Activated T-cell treated with anti-CD3 and anti-CD28 coated beads, Interleukin-2, amount 50 U/mL, for 48 hours (primary cell): ENCODE measurements at places on chromosomes 2 and 18.

DNA sequence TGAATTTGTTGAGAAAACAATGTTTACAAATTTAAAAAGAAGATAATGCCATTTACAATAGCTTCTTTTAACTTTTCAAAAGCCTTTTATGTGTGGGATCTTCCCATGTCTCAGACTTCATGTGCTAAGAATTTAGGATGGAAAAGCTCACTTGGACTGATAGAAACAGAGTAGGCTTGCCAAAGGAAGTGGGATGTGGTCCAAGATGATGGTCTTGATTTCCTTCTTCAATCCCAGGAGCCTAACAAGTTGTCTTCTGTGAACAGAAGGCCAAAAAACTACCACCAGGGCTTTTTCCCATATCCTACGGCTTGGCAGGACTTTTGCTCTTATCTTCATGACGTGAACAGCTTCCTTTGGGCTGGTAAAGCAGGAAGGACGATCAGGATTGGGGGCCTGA, 9.5 kb downstream of the CXCR4 start:
- no peak for DNase-seq

DNA sequence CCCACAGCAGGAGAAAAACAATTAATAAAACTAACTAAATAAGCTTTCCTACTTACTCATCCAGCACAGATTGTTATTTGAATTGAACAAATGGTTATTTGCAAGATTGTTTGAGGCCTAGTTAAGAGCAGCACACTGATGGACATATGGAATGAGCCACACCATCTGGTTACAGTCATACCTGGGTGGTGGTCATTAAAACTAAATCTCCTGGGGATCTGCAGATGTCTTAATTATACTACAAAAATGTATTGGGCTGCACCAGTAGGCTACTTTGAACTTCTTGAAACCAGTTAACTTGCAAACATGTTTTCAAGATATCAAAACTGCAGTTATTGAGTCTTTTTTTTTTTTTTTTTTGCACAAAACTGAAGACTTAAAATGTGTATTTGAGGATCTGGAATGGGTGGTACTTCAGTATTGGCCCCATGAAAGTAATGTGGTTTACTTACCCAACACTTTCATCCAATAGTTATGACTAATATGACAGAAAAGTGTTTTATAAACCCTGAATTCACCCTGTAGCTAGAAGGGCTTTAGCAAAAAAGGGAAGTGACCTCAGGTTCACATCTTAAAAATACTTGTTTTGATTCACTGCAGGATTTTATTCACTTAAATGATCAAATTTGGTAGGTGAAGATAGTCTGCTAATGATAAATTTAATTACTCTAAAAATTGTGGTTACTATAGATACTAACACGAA, 10.8 kb downstream of the AGFG1 start:
- DNase-seq = no peak

- no peak for DNase-seq
These were observed 317.6 kb upstream of the KLHL14 start for GRCh38 chr18:33090461-33090860.

DNA sequence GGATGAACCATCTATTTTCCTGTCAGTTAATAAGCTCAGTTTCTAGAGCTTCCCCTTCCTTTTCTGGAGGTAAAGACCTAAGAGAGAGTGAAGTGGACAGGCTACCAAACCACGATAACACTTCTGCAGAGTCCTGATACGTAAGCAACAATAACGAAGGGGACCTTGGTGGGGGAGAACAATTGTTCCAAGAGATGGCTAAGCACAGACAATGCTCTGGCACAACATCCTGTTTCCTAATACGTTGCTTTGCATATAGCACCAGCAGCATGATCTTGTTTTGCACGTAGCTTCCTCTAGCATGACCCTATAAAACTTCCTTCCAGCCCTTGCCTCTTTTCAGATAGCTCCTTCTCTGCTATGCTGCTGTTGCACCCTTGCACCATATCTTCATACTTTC, 247.3 kb downstream of the RAD51AP2 start:
- DNase-seq = no peak

- DNase-seq = no peak
These were observed 52.2 kb downstream of the NGEF start for GRCh38 chr2:232960862-232961261.

GRCh38 chr2:105875241-105875640, 130.5 kb downstream of the NCK2 start:
- peak; percentile 12 for DNase-seq

GRCh38 chr2:173808718-173809117, 156.5 kb downstream of the SP3 start:
- no peak for DNase-seq

DNA sequence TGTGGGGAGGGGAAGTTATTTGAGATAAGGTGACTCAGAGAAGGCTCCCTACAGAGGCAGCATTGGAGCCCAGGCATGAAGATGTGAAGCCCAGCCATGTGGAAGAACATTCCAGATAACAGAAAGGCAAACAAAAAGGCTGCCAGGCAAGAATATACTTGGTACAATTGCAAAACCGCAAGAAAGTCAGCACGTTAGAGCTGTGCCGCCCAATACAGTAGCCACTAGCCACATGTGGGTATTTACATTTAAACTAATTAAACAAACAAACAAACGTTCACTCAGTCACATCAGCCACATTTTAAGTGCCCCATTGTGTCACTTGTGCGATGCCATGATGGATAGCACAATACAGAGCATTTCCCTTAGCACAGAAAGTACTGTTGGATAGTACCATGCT, 179.6 kb downstream of the SATB2 start:
- no peak for DNase-seq

DNA sequence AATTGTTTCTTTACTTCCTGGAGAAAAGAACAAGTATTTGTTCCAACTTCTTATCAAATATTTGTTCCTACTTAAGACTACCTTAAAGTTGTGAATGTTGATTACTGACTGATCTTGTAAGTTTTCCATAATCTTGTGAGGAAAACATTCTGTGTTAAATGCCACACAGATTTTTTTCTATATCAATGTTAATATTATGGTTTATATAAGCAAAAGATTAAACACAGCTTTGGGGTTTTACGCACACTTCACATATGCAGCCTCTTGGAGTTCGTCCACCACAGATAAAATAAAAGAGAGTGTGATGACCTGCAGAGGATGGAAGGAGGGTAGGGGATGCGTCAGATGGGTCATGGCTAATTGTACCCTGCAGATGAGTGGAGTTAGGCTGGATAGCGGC, 780.0 kb upstream of the SALL3 start:
- DNase-seq = no peak

DNA sequence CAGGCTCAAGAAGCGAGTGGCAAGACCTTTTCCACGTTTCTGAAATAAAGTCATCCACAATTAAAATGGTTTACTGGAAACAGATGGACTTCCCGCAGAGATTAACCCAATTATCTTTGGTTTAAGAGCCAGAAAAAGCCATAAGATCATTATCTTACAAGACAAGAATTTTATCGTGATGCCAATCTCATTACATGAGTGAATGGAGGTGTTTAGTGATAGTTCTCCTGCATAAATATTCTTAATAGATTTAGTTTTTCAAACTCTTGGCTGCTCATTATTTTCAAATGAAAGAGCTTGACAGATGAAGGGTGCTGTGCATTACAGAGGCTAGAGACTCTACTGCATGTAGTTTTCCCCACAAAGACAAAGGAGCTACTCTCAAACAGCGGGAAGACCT, 1028.4 kb upstream of the PIK3C3 start:
- no peak for DNase-seq

DNA sequence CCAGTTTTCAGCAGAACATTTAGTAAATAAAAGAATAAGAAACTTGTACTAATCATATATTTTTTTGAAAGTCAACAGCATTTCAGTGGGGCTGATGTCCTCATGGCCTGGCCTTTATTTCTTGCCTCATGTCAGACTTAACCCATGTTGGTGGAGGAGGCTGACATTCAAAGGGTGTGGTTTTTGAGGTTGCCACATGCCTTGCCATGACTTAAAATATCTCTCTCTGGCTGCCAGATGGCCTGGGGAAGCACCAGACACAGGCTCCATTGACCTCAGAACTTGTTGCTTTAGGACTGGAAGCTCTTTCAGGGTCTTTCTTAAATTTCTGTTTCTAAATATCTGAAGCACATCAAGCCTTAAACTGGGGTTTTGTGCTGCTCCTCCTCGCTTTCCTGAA, 32.5 kb upstream of the CD28 start:
- peak; percentile 58 for DNase-seq

- DNase-seq = no peak
These were observed 33.3 kb downstream of the CNGA3 start for GRCh38 chr2:98379311-98380202.

GRCh38 chr18:48992791-48993555, 42.2 kb upstream of the SMAD7 start:
- DNase-seq = no peak

- no peak for DNase-seq
These were observed 36.2 kb downstream of the POU3F3 start for GRCh38 chr2:104889960-104890684.

- peak; percentile 42 for DNase-seq
These were observed 12.0 kb downstream of the ALPG start for GRCh38 chr2:232418466-232419244.

DNA sequence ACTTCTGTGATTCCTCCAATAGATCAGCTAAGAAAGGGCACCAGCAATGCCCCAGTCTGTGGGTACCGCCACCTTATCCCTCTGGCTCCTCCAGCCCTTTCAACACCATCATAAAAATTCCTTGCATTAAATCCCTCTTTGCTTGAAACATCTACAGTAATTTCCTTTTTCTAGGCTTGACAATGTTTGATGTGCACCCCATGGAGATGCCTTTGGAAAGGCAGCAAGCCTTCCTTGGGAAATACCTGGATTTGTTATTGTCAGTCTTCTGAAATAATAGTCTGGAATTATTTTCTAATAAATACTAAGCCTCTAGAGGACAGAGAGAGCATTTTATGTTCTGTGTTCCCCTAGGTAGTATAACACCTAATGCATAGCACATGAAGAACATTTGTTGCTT, 46.1 kb downstream of the NCKAP5 start:
- DNase-seq = no peak

DNA sequence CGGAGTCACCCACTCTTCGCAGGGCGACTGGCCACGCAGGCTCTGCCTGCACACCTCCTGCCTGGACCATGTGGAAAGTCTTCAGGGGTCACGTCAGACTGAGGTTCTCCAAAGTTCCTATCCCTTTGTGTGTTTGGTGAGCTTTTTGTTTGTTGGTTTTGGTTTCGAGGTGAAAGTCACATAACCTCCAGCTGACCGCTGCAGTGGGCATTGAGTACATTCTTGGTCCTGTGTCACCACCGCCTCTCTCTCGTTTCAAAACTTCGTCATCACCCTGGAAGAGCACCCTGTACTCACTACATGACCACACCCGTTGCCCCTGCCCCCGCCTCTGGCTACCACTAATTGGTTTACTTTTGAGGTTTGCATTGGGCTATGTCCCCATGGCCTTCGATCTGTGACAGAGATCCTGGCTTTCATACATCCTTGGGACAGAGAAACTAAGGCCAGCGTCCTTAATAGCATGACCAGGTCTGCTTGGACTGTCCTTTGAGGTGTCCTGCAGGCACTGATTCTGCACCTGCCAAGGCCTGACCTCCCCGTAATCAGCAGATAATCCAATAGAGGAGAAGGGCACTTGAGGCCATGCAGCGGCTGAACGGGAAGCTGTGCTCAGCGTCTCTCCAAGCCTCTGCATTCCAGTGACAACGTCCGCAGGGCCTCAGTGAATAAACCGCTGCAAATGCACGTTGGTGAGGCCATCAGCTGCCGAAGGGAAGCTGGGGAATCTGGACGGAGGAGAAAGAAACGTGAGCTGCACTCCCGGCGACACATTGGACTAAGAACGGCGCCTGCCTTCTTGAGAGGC, 46.8 kb downstream of the SH3BP4 start:
- no peak for DNase-seq

DNA sequence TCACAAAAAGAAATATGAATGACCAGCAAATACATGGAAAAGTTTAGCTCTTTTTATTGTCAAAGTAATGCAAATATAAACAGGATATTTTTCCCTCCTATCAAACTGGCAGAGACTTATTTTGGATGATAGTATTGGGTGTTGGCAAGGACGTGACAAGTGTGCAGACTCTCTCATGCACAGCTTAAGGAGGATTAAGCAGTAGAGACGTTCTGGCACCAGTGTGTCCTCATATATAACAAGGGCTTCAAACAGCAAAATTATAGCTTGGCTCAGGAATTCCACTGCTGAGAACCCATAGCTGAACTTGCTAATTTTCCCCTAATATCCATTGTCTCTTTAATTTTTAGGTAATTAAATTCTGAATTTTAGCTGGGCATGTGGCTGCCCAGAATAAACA, 114.4 kb downstream of the FAM124B start:
- DNase-seq = no peak

DNA sequence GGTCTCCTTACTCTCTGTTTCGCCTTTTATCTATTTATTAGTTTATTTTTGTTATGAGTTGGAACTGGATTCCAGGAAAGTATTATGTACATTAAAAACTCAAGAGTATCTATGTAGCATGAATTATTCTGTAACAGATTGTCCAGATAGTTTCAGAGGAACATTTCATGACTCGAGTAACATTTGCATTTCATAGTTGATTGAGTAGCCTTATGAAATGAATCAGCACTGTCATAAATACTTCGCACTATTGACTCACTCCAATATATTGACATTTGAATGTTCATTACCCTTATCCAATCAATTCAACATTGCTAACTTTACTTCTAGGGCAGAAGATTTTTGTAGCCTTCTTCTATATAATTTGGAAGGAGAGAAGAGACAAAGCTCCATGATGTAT, 11.3 kb upstream of the VRK2 start:
- DNase-seq = no peak

GRCh38 chr18:57438743-57439608, 3.8 kb downstream of the ONECUT2 start:
- DNase-seq = peak; percentile 41

GRCh38 chr2:106184857-106185256, 9.2 kb downstream of the UXS1 start:
- no peak for DNase-seq

DNA sequence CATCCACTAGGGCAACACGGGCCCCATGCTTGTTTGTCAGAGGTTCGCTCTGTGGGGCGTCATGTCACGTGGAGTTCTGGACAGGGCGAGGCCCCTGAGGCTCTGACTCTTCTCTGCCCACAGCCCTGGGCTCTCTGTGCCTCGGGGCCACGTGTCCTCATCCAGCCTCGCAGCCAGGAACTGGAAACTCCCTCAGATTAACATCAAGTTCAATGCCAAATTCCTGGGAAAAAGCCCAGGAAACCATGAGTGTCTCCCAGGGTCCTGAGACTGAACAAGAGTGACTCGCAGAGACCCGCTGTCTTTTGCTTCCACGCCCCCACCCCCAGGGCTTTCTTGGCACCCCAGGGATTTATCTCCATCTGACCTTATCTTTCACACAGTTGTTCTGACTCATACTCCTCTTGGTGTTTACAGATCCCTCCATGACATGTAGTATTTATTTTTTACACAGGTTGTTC, 174.0 kb upstream of the PIEZO2 start:
- DNase-seq = no peak

DNA sequence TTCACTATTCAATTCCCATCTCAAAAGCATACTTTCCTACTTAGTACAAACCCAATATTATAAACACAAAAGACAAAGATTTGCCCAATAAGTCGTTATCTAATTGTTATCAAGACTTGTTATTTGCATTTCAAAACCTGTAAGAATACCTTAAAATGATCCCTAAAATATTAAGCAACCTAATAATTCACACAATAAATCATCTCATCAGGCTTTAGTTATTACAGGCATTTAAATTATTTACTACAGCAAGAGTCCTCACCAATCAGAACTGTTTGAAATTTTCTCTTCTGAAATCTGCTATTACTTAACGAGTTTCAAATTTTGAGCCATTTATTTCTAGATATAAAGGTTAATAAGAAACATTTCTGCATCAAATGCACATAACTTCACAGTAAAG, 1.6 kb downstream of the CCDC88A start:
- no peak for DNase-seq

GRCh38 chr18:31195063-31195462, 32.4 kb upstream of the DSC1 start:
- DNase-seq = no peak
